HCT116 (cell line): ENCODE measurements at places on chromosomes 1 and 21. TPM values are rescaled to one million over a fixed set of nuclear protein-coding genes. Genes with fewer than 3 reads are reported as not detected.

The FCRL5 gene
- total RNA-seq, result not detected

The PTPN7 gene
- total RNA-seq, result 0.76 TPM

The WNT2B gene
- 1.5 TPM for total RNA-seq

The LAD1 gene
- 56.1 TPM for total RNA-seq

GRCh38 chr1:229237320-229237719 lies 33.6 kb upstream of the RAB4A start:
- no peak for DNase-seq

- DNase-seq, result no peak
These were observed at the start of gene CR1L for GRCh38 chr1:207644852-207645634. CR1L (plus strand) TSS chr1:207645133; CDS start chr1:207645234, 101 bp downstream.

DNA sequence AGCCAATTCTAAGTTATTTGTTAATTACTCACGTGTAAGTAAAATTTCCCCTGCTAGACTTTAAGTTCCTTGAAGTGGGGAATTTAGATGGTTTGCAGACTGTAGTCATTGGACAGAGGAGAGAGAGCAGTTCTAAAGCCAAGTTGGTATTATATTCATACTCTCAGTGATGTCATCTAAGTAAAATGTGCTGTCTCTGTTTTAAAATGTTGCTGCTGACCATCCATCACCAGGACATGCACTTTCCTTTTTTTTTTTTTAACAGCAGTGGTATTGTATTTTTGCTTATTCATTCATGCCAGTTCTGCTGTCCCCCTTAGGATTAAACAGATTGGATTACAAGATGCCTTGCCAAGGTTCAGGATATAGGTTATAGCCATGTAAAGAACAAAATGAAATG lies 2.3 kb downstream of the TTLL7 start:
- no peak for DNase-seq

The DPH5 gene
- 55.8 TPM for total RNA-seq

The FAM43B gene
- total RNA-seq, result not detected

DNA sequence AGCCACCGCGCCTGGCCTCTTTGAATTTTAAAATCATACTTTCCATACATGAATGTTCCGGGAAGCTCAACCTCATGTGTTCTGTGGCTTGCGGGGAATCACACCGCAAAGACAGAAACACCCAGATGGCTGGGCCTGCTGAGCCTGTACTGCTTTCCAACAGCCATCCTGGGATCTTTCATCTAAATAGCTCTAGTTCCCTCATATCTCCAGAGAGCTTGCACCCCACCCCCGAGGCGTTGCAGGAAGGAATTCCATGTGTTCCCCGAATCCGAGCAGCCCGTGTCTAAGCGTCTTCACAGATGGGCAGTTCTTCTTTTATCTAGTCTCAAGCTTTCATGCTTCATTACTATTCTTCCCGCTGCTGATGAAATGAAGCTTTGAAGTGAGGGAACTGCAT lies 66.4 kb downstream of the IGSF21 start:
- DNase-seq, result no peak
